ENCODE measurements at places on chromosomes 2 and 18.

DNA sequence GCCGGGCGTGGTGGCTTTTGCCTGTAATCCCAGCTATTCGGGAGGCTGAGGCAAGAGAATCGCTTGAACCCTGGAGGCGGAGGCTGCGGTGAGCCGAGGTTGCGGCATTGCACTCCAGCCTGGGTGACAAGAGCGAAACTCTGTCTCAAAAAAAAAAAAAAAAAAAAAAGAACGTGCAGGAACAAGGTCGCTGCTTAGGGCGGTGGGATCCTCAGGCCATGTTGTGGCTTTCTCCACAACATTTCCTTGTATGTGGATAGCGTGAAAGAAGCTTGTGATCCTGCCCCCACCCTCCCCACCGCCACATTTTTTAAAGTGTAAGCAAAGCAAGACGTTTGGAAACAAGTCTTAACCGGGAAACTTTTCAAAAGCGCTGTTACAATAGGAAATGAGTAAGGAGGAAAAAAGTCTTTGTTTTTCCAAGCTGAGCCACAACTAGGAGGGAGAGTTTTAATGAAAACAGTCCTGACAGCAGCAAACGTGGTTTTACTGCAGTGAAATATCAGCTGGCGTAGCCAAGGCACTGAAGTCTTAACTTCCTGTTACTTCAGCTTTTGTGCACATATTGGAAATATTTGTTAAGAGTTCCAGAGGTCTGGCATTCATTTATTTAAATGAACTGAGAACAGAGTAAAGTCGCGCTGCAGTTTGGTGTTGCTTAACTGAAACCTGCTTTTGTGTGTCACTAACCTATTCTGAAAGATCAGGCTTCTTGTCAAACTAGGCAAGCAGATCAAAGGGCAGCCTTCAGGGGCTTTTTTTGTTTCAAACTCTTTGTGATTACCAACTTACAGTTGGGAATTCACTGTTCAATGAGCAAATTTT, 3.8 kb downstream of the TGIF1 start:
- peak; percentile 98 for DNase-seq

DNA sequence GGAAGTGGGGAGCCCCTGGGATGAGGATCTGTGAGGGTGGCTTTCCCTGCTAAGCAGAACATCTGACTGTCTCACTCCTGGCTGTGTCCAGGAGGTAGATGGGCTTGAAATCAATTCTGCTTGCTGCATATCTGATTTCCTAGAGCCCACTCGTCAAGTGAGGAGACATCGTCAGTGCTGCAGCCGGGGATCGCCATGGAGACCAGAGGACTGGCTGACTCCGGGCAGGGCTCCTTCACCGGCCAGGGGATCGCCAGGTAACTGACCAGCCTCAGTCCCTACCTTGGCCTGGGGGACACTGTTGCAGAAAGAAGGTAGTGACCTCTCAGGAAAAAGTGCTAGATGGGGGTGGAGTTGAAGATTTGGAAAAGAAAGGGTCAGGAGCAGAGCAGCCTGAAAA, 31.3 kb downstream of the CNGA3 start:
- no peak for DNase-seq

GRCh38 chr2:10659898-10660568, 29.7 kb downstream of the NOL10 start:
- DNase-seq, result peak; percentile 66

DNA sequence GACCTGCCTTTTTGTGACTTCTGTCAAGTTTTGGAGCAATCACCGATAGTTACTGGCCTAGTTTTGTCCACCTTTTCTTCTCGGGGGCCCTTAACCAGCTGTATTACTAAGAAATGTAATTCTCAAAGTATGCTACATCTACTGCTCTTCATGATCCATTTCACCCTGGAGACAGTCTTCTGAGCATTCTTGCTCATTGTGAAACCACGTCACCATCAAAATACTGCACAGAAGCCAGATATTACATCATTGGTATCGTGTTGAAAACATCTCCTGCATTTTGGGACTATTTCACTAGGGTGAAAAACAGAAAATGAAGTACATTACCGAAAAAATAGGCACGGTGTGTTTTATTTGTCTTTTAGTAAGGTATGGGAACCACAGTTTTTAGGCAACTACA, 11.7 kb downstream of the LYPD6B start:
- DNase-seq, result peak; percentile 85

DNA sequence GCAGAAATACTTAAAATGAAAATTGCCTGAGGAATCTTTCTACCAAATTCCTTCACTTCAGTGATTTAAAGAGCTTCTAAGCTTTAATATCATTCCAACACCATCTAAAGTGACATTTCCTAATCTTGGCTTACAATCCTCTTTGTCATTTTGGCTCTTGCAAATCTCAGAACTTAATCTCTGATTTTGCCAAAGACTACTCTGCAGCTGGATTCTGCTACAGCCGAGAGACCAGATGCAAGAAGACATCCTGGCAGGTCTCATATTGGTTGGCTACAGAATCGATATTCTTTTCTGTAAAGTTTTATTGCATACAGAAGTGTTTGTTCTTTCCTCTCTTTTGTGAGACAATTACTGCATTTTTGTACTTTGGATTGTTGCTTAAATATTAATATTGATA, 716.5 kb upstream of the LRATD1 start:
- no peak for DNase-seq

- DNase-seq, result no peak
These were observed 4.0 kb downstream of the MYO5B start for GRCh38 chr18:50190926-50191325.

DNA sequence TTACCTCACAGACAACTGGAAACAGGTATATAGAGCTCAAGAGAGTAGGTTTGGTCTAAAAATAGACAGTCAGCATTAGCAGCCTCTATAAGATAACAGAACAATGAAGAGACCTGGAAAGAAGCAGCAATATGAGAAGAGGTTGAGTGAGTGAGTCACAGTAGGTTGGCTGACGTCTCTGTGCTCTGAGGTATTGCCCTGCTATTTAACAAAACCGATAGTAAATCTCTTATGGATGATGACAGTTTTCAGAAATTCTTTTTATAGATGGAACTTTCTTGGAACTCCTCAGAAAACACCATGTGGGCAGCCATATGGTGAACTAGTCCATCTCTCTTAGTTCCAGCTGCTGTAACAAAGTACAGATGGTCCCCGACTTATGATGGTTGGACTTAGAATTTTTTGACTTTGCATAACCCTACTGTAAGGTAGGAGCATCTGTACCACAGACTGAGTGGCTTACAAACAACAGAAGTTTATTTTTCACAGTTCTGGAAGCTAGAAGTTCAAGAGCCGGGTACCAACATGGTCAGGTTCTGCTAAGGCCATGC, 123.5 kb downstream of the MBD2 start:
- no peak for DNase-seq

- DNase-seq, result no peak
These were observed 50.7 kb downstream of the CIB4 start for GRCh38 chr2:26590508-26590907.

DNA sequence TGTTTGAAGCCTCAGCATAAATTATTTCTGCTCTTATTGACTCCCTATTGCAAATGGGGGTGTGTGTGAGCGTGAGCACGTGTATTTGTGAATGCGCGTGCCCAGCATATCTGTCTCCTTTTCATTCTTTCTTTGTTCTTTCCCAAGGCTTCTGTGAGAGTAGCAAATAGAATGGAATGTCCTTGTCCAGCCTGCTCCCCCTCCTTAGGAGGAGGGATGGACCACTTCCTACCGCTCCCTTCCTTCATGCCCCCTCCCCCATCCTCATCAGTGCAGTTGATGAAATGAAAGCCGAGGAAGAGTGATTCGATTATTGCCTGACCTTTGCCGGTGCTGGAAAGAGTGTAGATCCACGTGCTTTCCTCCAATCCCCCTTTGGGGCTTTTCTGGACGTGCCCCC, 102.0 kb downstream of the CPO start:
- no peak for DNase-seq

GRCh38 chr2:240760576-240761246, 59.3 kb downstream of the KIF1A start:
- no peak for DNase-seq

DNA sequence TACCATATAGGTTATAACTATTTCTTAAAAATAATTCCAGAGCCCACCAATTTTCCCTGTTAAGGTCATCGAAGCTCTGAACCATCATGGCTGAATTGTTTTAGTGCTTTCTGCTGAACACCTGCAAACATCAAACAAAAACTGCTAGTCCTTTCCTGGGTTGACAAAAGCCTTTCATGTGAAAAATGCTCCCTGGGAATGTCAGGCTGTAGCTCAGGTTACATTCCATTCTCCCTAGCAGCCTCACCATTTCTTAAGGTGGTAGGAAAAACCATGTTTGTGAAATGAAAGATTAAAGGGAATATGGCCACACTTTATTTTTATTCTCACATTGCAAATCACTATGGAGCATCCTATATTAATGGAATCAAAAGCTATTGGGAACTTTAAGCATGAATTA, 5.7 kb downstream of the TCF4 start:
- no peak for DNase-seq

DNA sequence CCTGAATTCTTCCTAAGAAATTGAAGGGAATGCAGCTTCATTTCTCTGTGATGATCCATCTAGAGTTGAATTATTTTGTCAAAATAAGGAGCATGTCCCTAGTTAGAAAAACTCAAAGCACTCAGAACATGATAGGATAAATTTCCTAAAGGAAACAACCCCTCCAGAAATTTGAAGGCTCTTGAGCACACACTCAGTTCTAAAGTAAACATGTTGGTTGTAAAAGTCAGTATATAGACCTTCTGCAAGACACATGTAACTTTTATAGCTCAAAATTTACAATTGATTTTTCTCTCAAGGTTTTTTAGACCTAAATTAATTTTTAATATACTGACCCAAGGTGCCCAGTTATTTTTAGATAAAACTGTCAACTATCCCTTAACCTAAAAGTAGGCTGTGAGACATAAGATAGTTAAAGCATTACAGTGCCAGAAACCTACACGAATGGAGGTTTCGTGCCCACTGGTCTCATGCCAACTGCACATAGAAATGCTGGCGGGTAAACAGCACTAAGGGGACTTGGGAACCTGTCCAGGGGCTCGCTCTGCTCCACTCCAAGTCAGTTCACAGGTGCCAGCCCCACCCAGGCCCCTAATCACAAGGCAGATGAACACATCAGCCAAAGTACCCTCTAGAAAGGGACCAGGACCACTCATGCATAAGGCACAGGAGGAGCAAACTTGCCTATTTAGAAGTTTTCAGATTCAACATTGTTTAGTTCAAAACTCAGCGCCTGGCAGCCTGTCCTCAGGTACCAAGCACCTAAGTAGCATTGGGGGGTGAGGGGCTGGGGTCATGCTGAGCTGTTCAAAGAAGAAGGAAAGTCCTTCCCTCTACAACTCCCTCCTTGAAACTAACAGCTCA, 106.5 kb downstream of the SMC6 start:
- no peak for DNase-seq

DNA sequence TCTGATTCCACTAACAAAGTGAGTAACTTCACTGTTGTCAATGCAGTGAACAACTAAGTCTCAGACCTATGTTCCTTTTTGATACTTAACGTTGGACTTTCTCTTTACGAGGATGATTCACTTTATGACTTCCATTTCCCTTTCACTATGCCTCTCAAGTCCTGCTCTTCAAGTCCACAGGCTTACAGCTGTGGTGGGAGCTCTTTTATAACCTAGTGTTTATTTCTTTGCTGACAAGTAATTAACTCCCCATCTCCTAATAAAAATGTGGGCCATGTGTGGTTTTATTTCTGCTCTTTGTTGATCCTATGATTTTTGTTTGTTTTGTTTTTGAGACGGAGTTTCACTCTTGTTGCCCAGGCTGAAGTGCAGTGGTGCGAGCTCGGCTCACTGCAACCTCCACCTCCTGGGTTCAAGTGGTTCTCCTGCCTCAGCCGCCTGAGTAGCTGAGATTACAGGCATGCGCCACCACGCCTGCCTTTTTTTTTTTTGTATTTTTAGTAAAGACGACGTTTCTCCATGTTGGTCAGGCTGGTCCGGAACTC, 142.1 kb downstream of the USP34 start:
- DNase-seq, result peak; percentile 64

DNA sequence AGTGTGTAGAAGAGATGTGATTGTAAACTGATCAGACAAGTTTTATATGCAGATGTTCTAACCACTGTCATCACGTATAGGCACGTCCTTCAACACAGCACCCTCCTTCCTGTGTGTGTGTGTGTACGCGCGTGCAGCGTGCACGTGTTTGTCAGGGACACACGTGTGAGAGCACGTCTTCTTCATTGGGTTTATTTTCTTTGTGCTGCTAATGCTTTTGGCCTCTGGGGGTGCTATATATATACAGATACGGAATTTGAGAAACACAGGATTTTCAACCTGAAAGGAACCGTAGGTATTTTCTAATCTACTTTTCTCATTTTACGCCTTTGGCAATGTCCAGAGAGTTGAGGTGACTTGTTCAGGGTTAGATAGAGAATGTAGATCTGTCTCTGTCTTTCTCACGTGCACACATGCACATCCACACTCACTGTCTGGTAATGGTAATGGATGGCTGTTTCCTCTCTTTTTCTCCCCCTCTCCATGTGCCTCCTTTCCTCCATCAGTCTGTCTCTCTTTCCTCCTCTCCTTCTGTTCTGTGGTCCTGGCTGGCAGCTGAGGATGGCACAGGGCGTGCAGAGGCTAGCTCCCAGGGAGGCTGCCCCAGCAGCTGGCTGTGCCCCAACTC, 13.4 kb upstream of the CELF4 start:
- DNase-seq, result no peak

DNA sequence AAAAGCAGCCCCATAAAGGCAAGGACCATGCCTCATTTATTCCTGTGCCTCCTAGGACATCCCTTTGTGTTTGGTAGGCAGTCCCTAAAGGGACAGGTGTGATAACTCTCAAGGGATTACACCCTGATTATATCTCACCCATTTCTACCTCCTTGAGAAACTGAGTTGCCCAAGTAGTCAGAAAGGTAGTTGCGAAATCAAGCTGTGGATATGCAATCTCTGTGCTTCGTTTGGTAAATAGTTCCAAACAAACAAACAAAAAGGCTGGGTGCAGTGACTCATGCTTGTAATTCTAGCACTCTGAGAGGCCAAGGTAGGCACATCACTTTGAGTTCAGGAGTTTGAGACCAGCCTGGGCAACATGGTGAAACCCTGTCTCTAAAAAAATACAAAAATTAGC, 100.2 kb upstream of the ARL5A start:
- no peak for DNase-seq

- DNase-seq, result no peak
These were observed 350.9 kb downstream of the ARHGAP15 start for GRCh38 chr2:143480086-143480485.

- no peak for DNase-seq
These were observed 105.7 kb upstream of the KCTD1 start for GRCh38 chr18:26653943-26654615.

- DNase-seq, result peak; percentile 80
These were observed at the start of gene GALM for GRCh38 chr2:38665854-38666555. TSS of gene GALM (plus strand) at chr2:38666114. CDS start at chr2:38666162, 48 bp downstream.

- no peak for DNase-seq
These were observed 211.4 kb downstream of the KLHL29 start for GRCh38 chr2:23596316-23596885.

- DNase-seq, result peak; percentile 30
These were observed 158.6 kb downstream of the PIK3C3 start for GRCh38 chr18:42113529-42114191.

GRCh38 chr2:233845301-233846060, 8.9 kb downstream of the HJURP start:
- no peak for DNase-seq

GRCh38 chr2:196112418-196113034, 43.9 kb upstream of the DNAH7 start:
- DNase-seq, result peak; percentile 83

- no peak for DNase-seq
These were observed 30.7 kb downstream of the DOCK10 start for GRCh38 chr2:225011585-225011984.
